ENCODE measurements at places on chromosomes 3 and 15.

- no peak for DNase-seq
Measured at GRCh38 chr3:42192334-42193200, 73.4 kb downstream of the CCK start.

DNA sequence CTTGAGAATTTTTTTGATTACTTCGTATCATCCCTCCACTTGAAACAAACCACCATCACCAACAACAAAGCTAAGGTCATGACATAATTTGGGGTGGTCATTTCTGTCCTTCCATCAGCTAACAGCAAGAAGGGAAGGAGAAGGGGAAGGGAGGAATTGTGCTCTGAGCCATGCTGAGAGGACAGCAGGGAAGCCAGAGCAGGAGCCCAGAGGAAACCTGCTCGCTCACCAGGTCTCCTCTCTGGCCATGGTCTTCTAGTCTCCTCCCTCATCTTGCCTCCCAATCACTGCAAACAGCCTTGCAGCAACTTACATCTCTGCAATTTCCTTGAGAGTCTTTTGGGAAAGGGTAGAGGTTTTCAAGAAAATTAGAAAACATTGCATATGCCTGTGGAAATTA is 196.7 kb downstream of the SSR3 start:
- DNase-seq: no peak

DNA sequence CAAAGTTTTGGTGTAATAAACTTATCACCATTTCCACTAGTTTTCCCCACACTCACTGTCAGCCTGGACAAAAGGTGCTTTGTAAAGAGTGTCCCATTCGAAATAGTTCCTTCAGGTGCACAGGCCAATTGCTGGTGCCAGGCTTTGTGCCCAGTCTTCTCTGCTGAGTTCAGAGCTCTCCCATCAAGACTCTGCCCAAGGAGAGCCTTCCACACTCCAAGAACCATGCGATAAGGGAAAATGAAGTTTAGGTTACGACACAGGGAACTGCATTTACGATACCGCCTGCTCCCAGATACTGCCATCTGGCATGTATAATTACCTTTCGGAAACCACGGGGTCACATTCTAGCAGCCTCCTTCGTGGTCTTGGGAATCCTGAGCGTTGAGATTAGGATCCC is 379.6 kb downstream of the MECOM start:
- DNase-seq: no peak

DNA sequence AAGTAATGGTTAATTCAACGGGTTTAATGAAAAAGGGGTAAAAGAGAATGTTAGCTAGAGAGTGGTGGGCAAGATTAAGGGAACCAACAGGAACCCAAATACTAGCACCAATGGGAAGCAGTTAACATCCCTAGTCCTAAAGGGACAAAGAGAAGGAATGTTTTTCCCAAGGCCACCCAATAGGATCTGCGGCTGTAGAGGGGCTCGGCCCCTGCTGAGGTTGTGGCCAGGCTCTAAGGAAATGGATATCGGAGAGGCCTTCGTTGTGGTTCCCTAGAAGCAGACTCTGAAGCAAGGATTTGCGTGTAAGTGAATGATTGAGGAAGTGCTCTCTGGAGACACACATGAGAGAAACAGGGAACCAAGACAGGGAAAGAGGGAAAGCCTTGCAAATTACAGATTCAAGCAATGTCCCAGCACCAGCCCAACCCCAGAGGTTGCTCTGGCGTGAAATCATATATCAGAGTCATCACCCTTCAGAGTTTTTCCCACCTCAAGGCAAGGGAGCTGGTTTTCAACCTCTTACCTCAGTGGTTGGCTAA is 83.6 kb upstream of the TNIK start:
- no peak for DNase-seq

DNA sequence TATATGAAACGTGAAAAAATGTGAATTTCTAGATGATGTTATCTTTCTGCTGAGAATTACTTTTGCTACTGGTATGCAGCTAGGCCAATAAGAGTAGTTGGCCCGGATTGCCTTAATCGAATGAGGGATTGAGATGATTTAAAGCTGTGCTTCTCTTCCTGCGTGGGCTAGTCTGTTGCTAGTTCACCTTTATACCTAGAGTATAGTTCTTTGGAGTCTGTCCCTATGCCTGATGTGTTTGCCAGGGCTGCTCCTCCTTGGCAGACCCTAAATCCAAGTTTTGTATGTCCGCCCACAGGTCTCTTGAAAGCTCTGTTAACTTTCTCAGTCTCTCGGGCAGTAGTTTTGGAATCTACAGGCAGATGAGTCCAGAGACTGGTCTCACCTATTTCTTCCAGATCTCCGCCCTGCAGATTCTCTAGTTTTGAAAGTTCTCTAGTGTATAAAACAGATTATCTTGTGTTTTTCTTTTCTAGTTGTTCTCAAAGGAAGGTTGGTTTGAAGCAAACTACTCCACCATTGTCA is 64.9 kb downstream of the MEF2A start:
- DNase-seq: no peak

DNA sequence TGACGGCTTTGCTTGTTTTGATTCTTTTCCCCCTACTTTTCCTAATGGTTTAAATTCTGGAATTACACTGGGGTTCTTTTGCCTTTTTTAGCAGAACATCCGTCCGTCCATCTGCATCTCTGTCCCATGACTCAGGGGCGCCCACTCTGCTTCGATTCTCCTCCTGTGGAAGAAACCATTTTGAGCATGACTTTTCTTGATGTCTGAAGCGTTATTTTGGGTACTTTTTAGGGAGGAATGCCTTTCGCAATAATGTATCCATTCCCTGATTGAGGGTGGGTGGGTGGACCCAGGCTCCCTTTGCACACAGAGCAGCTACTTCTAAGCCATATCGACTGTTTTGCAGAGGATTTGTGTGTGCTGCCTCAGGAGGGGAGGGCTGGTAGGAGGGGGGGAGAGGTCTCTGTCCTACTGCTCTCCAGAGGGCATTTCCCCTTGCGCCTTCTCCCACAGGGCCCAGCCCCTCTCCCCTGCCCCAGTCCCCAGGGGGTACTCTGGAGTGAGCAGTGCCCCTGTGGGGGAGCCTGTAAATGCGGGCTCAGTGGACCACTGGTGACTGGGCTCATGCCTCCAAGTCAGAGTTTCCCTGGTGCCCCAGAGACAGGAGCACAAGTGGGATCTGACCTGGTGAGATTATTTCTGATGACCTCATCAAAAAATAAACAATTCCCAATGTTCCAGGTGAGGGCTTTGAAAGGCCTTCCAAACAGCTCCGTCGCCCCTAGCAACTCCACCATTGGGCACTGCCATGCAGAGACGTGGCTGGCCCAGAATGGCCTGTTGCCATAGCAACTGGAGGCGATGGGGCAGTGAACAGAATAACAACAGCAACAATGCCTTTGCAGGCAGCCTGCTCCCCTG is 19.5 kb upstream of the BSN start:
- no peak for DNase-seq

GRCh38 chr3:60274646-60275045 is 976.6 kb downstream of the FHIT start:
- no peak for DNase-seq

DNA sequence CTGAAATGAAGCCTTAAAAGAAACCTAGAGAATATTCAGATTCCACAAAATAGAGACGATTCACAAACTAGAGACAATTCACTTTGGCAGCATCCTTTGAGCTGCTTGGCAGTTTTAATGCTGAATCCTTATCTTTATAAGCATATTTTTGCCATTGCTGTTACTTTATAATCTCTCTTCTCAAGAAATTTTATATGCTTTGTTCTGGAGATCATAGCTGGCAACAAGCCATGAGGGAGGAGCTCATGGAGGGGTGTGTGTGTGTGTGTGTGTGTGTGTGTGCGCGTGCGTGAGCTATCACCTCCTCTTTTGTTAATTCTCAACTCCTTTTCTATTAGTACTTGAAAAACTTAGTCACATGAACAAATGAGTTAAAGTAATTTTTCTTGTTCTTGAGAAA is 495.0 kb upstream of the RGMA start:
- no peak for DNase-seq

- DNase-seq: no peak
Measured at GRCh38 chr3:55676643-55677042, 189.5 kb upstream of the WNT5A start.

DNA sequence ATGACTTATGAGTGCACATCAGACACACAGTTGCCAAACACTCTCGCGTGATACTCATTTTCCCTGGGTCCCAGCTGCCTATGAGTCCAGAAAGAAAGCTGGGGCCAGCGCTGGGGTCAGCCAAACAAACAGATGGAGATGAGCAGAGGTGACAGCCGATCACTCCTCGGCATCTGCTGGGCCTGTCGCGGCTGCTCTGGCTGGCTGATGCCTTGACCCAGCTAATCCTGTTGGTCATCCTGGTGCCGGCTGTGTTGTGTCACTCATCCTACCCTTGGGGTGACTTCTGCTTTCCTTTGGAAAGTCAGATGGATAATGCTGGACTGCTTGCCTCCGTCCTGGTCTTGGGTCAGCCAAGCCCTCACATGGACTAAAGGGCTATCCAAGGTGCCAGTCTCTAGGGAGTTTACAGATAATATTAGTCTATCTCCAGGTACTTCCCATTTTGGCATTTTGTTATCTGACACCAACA is 105.3 kb upstream of the PDZRN3 start:
- DNase-seq: no peak

DNA sequence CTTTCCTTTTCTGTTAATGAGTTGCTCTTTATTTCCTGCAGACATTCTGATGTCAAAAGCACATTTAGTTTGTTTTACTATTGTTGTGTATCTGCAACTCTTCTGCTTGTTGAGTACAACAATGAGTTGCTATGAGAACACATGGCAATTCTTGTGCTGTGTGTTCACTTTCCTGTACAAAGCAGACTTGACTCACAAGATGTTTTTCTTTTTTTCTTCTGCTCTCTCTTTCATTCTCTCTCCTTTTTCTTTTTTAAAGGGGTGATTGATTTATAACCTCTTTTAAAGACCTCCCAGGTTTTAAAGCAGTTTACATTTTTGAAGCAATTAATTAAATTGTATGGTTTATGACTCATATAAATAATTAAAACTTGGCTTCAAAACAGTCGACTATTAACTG is 31.6 kb upstream of the ABHD10 start:
- no peak for DNase-seq

- DNase-seq: no peak
Measured at GRCh38 chr3:170709046-170709445, 123.2 kb upstream of the SLC7A14 start.
